D721Med (cell line): ENCODE measurements at places on chromosomes 6 and 20.

DNA sequence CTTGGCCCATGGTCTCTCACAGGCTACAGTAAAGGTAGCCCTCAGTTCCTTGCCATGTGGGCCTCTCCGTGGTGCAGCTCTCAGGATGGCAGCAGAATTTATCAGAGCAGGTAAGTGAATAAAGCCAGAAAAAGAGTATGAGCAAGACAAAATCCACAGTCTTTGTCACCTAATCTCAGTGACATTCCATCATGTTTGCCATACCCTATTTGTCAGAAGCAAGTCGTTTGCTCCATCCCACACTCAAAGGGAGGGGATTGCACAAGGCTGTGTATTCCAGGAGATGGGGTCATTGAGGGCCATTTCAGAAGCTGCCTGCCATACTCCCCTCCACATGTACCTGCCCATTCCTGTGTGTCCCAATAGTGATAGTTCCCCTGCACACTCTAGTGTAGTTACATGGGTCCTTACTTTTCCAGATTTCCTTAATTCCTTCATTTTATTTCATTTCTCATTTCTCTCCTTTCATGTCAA lies 24.2 kb downstream of the ISM1 start:
- DNase-seq, result no peak

DNA sequence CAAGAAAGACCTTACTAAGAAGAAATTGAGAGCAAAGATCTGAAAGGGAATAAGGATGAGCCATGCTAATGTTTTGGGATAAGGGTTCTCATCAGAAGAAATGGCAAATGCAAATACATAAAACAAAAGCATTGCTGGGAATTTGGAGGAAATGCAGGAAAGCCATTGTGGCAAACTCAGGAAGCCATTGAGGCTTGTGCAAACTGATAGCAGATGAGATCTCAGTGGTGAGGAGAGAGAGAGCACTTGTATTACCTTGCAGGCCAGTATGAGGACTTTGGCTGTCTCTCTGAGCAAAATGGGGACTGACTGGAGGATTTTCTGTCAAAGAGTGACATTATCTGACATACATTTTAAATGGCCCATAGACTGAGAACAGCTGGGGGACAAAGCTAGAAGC lies 103.0 kb downstream of the ADGRB3 start:
- DNase-seq, result no peak

- DNase-seq, result no peak
Observed at GRCh38 chr6:165950316-165950715, 217.3 kb downstream of the TBXT start.

DNA sequence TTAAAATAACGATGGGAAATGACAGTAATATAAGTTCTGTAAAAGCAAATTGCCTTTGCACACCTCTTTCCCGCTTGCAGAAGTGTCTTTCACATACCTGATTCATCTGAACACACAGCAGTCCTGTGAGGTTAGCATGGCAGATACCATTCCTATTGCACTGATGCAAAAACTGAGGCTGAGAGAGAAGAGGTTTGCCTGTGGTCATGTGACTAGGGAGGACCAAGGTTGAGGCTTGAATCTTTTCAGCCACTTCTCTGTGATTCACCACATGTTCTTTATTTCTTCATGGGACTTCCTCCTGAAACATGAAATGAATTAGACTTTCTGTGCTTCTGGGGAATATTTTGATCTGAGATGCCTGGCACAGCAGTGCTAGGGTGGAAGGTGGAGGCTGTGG lies 92.9 kb downstream of the VEGFA start:
- DNase-seq, result no peak

- DNase-seq, result no peak
Observed at GRCh38 chr20:17629025-17629424, 53.0 kb downstream of the RRBP1 start.

GRCh38 chr6:152634773-152635172 lies 2.4 kb downstream of the SYNE1 start:
- no peak for DNase-seq

DNA sequence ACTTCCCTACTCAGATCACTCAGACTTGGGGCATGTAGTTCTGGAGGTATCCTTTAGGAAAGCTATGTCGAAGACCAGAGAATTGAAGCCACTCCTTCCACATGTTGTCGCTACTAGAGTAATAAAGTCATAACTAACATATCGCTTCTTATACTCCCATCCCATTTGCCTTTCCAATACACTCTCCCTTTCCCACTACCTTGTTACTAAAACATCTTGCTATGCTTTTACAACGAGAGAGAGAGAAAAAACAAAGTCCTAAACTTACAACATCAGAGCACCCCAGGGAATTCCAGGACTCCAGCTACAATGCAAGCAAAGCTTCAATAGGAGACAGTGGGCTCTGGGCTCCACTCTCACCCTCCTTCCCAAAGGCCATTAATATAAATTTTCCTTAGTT lies 5.1 kb upstream of the LAMP5 start:
- DNase-seq, result no peak

DNA sequence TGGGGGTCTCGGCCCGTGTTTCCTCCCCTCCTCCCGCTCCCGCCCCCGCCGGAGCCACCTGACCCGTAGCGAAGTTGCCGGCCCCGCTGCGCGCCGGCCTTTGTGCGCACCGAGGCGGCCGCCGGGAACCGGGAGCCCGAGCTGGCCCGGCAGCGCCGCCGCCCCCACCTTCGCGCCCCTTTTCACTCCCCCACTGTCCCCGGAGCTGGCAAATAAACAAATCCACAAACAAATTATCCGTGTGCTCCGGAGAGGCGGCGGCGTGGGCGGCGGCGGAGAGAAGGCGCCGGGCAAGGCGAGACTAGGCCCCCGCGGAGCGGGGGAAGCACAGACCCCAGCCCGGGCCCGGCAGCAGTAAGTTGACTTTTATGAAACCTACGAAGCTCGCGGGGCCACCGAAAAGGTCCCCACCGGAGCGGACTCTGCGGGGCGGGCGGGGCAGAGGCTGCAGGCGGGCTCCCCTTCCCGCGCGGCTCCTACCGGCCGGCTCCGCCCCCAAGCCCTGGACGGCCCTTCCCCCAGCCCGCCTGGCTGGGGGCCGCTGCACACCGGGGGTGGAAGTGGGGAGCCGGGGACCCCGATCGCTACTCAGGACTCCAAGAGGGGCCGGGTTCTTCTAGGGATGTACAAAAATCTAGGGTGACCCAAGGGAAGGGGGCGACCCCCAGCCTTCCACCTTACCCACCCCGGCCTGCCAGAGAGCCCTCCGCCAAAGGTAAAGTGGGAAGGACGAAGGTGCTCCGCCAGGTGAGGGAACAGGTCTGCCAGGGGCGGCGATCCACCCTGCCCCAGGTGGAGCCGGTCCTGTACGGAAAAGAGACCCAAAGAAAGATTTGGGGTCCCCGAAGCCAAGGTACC lies 40.7 kb downstream of the YTHDF1 start:
- no peak for DNase-seq

GRCh38 chr6:75334266-75335040 lies 49.9 kb upstream of the TMEM30A start:
- DNase-seq, result no peak

- no peak for DNase-seq
Observed at GRCh38 chr6:122654012-122654411, 43.8 kb downstream of the PKIB start.

DNA sequence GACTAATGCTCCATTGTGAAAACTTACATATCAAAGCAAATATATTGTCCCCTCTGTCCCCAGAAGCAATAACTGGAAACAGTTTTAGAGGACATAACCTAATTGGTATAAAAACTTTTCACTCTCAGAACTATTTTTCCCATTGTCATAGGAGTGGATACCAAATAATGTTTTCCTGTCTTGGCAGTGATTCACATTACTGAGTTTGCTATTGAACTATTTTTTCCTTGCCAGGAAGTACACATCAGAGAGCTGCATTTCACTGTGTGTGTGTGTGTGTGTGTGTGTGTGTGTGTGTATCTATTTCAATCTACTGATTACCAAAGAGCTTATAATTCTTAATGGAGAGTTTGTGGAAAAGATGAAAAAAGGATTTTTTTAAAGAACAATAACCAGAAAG lies 45.4 kb downstream of the AKAP12 start:
- no peak for DNase-seq

DNA sequence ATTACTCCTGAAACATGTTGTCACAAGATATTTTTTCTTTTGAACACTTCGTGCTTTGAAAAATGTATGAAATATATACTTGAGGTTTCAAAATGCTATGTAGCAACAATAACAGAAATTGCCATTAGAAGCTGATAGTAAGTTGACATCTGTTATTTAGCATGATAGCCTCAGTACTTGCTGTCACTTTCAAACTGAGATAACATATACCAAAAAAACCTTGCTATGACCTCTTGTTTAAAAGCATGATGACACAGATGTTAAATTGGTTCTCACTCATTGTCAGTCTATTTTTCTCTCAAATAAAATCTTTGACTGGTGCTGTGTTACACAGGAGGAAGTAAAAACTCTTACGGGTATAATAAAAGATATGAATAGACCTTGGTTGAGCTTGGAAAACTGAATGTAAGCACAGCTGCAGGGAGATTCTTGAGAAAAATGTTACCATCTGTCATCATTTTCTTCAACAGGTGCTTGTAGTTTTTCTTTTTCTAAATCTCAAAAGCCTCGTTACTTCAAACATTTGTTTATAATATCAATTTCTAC lies 18.6 kb downstream of the MOXD1 start:
- no peak for DNase-seq

DNA sequence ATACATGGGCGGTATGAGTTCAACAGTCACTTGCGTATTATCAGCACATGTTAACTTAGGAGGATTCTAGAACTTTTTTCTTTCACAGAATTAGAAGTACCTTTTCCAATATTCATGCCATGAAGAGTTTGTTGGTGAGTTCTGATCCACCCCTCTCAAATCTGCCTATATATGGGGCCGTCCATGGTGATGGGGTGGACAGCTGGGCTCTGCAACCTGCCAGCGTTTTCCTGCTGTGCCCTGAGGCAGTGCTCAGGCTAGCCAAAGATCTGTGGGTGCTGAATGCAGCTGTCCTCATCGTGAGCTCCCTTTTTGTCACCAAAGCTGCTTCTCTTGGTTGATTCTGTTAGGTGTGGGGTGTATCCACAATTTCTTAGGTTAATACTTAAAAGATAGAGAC lies 88.7 kb downstream of the THBS2 start:
- no peak for DNase-seq

DNA sequence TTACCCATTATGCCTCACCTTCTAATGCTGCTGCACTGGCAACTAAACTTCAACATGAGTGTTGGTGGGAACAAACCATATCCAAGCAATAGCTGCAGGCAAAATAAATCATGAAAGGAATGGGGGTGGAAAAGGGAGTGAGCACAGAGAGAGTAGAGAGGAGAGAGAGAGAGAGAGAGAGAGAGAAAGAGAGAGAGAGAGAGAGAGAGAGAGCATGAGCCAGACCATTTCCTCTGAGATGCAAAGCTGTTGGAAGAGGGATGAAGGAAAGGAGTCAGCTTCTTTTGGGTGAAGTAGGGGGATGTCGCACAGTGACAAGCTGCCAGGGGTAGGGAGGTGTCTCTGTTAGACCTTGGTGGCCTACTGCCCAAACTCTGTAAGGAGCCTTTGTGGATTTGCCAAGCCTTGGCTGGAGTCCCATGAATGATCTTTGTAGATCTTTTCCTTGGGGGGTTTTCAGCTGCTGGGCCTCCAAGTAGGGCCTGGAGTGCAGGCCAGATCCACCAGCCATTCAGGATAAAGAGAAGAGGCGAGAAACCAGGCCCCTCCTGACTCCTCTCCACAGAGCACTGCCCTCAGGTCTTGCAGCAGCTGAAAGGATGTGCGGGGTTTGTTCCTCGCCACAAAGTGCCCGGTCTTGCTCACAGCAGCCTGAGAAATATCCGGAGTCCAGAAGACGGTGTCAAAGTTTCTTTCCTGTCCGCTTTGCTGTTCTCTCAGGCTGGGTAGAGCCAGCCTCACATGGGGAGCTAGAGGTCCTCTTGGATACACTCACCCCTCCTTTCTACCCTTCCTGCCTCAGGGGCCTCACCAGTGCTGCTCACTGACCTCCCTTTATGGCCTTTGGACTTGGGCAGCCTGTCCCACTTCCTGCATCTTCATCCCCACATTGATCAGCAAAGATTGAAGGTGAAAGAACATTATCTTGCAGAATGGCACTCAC lies 17.8 kb downstream of the BTBD3 start:
- no peak for DNase-seq

GRCh38 chr20:17161673-17162481 lies 65.0 kb upstream of the PCSK2 start:
- no peak for DNase-seq

DNA sequence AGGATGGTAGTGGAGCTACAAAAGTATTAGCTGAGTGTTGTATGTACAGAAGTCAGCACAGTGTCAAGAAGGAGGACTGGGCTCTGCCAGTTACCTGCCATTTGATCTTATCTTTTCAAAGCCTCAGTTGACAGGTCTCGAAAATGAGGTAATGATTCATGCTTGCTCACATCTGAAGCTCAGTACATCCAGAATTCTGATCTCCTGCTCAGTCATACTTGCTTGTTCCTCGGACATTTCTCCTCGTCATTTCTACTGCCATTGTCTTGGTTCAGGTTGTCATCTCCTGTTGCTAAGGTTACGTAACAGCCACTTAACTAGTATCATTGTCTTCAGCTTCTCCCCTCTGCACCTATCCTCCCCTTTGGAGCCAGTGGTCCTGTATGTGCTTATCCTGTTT lies 89.5 kb downstream of the SLX4IP start:
- DNase-seq, result no peak

DNA sequence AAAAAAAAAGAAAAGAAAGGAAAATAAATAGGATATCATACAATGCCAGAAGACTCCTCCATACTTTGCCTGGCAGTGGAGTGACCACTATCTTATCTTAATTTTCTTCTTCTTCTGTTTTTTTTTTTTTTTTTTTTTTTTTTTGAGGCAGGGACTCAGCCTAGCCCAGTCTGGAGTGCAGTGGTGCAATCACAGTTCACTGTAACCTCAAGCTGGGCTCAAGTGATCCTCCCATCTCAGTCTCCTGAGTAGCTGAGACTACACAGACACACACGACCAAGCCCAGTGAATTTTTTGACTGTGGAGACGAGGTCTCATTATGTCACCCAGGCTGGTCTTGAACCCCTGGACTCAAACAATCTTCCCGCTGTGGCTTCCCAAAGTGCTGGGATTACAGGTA lies 17.1 kb upstream of the MMP9 start:
- no peak for DNase-seq

- DNase-seq, result no peak
Observed at GRCh38 chr6:134934793-134935485, 15.0 kb downstream of the ALDH8A1 start.
